ENCODE measurements at places on chromosomes 16 and 17.

DNA sequence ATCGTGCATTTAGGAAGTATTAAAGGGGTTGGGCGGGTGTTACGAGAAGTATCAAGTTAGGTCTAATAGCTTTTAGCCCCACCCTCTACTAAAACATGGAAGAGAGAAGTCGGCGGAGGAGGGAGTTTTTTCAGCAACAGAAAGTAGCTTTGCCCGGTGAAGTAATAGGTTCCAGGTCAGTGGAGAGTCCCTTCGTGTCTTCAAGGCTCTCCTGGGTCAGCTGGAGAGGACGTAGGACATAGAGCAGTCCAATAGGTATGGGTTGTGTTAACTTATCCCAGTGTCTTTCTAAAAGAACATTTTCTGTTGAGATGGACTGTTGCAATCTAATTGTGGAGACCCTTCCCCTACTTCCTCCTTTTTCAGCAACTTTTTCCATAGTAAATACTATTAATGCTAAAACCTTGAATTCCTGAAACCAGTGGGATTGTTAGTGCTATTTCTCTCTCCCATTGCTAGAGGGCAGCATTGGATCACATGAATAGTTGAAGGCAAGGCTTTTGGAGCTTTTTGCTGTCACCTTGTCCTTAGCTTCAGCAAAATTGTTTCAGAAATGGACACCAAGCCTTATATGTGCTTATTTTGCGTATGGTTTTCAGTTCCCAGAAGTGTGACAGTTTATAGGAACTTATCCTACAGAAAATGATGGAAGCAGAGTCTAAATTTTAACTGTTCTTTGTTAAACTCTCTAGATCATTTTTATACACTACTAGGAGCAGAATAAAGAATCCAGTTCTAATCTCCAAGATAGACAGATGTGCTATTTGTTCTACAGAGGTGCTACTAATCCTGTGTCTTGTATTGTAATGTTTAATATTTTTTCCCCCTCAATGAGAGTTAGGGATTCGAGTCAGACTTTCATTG is 38.4 kb downstream of the UTP18 start:
- peak; percentile 71 for DNase-seq

DNA sequence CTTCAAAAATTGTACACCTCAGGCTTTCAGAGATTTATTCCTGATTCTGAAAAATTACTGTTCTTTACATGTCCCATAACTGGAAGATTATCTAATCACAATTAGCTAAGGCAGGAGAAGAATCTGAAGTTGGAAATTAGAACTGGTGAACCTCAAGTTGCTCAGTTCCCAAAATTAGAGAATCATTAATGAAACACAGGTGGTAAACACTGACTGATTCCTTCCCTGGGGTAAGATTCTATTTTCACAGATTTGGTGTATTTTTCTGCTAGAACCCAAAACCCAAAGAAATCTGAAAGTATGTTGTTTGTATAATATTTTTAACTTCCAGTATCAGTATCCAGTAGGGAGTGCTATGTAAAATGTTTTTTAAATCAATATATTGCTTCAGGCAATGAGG is 25.7 kb downstream of the PHKB start:
- DNase-seq: no peak

GRCh38 chr16:21301168-21301894 is 23.2 kb upstream of the CRYM start:
- peak; percentile 75 for DNase-seq

GRCh38 chr17:30716461-30717290 is 107.8 kb downstream of the CRLF3 start:
- no peak for DNase-seq

DNA sequence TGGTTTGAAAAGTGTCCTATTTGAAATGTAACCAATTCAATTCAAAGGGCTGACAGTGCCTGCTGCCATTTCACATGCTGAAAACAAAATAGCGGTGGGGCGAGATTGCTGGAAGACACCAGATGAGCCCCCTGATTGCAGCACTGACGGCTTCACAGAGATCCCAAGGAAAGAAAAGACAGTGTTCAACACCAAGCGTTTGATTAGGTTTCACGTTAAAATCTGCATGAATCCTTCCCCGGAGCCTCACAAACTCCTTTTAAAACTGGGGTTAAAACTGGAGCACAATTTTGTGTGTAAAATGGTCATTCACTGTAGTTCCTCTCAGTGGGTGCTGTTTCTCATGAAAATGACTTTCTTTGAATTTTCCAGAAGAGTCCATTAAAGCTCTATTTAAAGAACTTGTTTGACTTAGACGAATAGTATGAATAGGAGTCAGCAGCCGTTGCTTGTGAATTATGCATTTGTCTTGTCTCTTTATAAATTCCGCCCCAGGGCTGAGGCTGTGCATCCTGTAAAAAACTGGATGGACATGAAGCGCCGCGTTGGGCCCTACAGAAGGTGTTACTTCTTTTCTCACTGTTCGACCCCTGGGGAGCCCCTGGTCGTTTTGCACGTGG is 8.8 kb downstream of the MLYCD start:
- DNase-seq: no peak

GRCh38 chr16:28918698-28919097 is 6.3 kb downstream of the RABEP2 start:
- no peak for DNase-seq

Data from astrocyte of the hippocampus (primary cell).